HL-60 (cell line): ENCODE measurements at places on chromosomes 4 and X.

DNA sequence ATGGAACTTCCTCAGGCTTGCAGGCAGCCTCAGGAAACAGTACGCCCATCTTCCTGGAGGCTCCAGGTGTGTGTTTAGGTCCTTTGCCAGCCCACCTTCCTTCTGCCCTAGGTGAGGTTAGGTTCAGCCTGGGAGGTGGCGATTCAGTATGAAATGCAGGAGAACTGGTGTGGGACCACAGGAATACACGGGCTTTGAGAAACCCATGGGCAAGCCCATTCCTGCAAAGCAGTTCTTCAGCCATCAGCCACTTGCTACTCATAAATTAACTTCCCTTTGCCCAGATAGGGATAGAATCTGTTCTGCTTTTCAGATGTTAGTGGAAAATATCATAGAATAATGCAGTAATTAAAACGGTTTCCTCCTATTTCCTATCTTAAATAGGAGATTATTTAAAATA lies 32.2 kb downstream of the TBC1D14 start:
- no peak for DNase-seq

GRCh38 chr4:41757521-41758156 lies 9.1 kb upstream of the PHOX2B start:
- no peak for DNase-seq

GRCh38 chr4:67699603-67700002 lies 1.4 kb downstream of the UBA6 start:
- DNase-seq, result peak; percentile 28

DNA sequence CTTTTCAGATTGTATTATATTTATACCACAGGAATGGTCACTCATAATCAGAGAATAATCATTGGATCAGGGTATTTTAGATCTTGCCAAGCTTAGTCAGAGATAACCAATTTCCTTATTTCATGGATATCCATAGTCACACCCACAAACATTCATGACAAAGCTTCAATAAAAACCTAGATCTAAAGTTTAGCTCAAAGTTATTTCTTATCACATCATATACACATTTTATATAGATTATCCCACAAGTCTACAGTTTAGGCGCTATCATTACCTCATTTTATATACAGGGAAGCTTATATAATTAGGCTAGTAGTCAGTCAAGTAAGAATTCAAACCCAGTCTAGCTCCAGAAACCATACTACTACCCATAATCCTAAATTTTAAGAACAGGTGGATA lies 82.3 kb downstream of the SLC10A7 start:
- DNase-seq, result no peak

DNA sequence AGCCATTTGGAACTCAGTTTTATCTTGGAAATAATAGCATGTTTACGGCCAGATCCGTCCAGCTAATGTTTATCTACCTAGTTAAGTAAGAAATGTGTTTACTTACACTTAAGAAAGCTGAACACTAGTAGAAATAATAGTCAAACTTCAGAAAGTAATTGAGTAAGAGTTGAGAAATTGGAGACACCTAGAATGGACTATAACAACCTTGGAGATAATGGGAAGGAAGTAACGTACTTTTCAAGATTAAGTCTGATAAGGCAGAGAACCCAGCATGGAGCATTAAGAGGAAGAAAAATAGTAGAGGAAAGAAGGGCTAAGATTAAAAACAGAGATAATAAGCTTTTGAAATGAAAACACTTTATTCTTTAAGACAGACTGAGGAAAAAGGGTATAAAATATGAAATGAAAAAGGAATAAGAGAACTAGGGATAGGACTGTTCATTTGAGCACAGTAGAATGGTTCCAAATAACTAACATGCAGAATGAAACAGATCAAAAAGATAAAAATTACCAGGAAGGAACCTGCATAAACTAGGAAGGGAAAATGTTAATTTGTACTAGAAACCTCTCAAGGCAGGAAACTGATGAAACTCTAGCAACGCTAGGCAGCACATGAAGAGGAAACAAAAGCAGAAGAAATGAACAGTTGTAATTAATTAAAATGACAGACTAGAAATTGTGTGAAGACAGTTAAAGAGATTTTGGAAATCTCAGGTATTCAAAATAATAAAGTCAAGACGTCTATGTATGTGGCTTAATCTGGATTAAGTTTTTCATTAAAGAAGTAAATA lies 71.7 kb downstream of the FBXW7 start:
- no peak for DNase-seq
